Kidney capillary endothelial cell (primary cell): ENCODE measurements at places on chromosomes 11 and 22.

GRCh38 chr22:47625013-47625385 is 862.5 kb downstream of the TBC1D22A start:
- no peak for DNase-seq

GRCh38 chr11:129275828-129276227 is 83.7 kb upstream of the ARHGAP32 start:
- DNase-seq = no peak

DNA sequence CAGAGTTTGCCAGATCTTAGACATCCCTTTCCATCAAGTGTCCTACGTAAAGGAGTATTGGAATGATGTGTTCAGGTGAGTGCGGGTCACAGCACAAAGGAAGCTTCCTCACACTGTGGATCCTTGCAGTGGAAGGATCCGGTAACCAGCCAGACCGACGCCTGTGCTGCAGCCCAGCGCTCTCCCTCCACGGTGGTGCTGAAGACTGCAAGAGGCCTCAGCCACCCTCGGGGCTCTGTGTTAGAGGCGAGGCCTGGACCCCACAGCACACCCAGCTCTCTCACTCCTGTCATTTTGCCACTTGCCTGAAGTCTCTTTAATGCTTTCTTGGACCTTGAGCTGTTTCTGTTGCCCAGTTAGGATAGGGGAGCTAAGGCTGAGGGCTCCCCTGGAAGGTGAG is 2.4 kb downstream of the TRMU start:
- no peak for DNase-seq

- no peak for DNase-seq
Measured at GRCh38 chr11:41536021-41536568, 76.6 kb upstream of the LRRC4C start.

GRCh38 chr11:14075118-14076078 is 112.9 kb downstream of the SPON1 start:
- DNase-seq = no peak

DNA sequence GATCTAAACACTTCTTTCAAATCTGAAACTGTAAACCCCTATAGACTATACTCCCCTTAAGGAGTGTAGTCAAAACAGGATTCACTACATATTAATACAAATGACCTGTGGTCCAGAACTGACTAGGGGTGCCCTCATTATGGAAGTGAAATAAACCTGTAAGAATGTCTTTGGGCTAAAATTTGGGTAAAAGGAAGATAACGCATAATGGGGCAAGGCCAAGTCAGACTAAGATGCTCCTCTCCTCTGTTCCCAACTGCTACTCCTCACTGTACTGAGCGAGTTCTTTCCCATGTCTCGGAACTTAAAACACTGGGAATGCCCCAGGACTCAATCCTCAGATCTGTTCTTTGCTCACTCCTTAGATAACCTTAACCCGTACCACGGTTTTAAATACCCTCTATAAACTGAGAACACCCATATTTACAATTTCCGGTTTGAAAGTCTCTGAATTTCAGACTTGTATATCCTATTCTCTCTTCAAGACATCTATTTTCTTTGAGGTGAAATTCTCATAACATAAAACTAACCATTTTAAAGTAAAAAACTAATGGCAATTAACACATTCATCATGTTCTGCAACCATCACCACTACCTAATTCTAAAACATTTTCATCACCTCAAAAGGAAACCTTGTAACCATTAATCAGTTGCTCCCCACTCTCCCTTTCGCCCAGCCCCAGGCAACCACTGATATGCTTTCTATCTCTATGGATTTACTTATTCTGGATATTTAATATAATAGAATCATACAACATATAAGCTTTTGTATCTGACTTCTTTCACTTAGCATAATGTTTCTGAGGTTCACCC is 4.0 kb downstream of the THAP12 start:
- DNase-seq = no peak

DNA sequence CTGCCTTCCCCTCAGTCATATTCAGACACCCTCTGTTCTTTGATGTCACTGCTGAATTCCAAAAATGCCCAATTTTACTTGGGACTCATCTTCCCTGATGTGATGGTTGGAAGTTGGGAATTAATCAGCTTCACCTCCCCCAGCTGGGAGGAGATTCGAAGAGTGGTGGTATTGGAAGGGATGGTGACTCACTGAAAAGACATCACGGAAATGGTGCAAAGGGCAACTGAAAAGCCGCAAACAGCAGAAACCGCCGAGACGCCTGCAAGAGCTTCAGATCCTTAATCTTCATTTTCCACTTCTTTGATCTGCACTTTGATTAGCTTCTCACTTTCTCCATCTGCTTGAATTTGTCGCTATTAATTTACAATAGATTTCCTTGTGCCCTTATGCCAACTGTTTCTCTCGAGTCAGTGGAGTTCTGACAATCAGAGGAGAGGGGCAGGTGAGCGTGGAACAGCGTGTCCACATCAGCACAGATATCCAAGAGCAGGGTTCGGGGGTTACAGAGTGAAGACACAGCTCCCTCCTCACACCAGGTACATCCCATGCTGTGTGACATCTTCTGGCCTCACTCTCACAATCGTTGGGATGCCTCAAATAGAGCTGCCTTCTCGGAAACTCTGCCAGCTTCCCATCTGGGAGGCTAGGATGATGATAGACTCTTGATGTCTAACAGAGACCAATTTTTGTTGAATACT is 325.4 kb downstream of the BRD1 start:
- DNase-seq = no peak

DNA sequence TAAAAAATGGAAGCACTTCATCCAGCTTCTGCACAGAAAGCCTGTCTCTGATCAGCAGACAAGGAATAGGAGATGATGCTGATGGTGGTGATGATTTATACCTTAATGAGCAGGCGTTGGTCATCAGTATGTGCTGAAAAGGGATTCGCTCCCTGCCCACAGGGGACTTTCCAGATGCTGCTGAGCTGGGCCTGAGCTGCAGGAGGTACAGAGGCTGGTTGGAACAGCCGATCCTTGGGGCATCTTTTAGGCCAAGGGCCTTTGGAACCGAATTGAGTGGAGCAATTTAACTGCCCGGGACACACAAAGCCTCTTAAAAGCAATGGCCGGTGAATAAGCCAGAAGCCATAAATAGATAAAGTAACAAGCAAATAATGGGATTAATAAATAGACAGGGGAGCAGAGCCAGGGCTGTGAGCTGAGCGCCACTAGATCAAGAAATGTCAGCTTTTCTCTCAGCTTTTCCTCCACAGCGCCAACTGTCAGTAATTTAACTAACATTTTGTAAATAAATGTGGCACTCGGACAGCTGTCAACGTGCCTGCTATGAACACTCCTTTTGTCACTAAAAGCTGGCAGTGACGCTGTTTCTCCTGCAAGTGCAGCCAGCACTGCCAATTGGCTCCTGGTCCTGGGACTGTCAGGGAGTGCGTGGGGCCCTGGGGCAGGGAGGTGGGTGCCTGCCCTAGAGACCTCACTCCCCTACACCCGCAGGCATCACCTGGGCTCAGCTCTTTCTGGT is 562.3 kb downstream of the NTM start:
- DNase-seq = no peak

DNA sequence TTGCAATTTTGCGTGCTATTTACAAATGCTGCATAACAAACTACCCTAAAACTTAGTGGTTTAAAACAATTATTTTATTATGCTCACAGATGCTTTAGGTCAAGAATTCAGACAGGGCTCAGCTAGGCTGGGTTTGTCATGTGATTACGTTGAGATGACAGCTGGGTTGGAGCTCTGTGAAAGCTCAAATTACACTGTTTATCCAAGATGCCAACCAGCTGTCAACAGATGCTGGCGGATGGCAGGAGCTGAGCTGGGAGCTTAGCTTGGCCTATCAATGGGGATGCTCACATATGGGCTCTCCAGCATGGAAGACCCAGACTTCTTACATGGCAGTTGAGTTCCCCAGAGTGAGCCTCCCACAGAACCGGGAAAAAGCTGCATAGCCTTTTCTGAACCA is 62.7 kb downstream of the STK33 start:
- DNase-seq = no peak

- no peak for DNase-seq
Measured at GRCh38 chr11:87356428-87356827, 318.7 kb downstream of the TMEM135 start.

DNA sequence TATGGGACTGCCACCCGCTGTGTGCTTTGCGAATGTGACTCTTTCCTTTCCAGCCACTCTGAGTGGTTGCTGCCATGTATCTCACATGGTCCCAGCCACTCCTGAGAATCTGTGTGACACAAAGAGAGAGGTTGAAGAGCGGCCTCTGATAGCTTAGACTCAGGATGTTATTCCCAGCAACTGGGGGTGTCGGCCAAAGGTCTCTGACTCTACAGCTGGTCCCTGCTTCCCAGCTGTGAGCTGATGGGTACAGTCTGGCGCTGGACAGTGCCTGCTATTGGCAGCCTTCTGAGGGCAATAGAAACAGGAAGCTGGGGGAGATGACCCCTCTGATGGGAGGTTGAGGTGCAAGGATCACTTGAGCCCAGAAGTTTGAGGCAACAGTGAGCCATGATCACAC is 105.1 kb downstream of the RRAS2 start:
- DNase-seq = no peak

GRCh38 chr11:35142481-35143075 is 3.6 kb downstream of the CD44 start:
- peak; percentile 15 for DNase-seq

DNA sequence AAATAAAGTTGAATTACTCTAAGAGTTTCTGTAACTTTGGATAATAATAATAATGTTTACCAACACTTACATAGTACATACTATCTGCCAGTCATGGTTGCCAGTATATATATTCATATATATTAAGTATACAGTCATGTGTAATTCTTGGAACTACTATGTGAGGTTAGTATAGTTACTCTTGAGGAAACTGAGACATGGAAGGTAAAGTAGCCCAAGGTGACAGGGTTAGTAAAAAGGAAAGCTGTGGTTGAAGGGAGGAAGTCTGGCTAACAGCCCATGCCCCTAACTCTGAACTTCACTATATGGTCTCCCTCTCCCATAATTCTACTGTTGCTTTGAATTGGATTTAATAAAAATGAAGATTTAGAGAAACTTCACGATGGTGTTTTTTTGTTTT is 24.9 kb downstream of the FDX1 start:
- DNase-seq = no peak

DNA sequence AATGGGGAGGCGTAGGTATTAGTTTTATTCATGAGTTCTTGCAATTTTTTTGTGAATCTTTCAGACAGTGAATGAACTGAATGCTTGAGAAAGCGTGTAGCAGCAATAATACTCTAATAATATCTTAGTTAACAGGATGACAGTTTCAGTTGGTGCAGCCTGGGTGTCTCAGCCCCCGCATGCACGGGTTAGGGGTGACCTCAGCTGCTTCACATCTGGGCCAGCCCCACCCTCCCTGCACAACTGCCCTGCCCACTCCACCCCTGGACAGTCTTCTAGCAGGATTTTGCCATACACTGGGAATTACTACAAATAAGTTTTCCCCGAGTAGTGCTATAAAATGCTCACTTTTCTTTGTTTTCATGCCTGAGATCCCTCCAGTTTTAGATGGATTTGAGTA is 83.2 kb downstream of the ST3GAL4 start:
- DNase-seq = no peak
